Testis (tissue), 5 donors: ENCODE measurements at places on chromosomes 2 and 18. TPM values are rescaled to one million over a fixed set of nuclear protein-coding genes. Genes with fewer than 3 reads are reported as not detected.

TFCP2L1 gene
- 5.1 TPM for total RNA-seq

NOSTRIN gene
- total RNA-seq, result 93.8 TPM

PPM1G gene
- 163 TPM for total RNA-seq

IL36B gene
- total RNA-seq, result not detected

OSR1 gene
- 27.7 TPM for total RNA-seq

CRACDL gene
- 29.1 TPM for total RNA-seq

CPLX4 gene
- total RNA-seq, result 0.31 TPM

GRHL1 gene
- 8.0 TPM for total RNA-seq

MYL1 gene
- not detected for total RNA-seq
